Retina (tissue), 1 donor: ENCODE measurements at places on chromosomes 1 and 21.

GRCh38 chr1:100023482-100023881 is 53.7 kb downstream of the SLC35A3 start:
- DNase-seq = no peak

GRCh38 chr1:209168204-209168603 is 415.3 kb upstream of the CAMK1G start:
- no peak for DNase-seq

DNA sequence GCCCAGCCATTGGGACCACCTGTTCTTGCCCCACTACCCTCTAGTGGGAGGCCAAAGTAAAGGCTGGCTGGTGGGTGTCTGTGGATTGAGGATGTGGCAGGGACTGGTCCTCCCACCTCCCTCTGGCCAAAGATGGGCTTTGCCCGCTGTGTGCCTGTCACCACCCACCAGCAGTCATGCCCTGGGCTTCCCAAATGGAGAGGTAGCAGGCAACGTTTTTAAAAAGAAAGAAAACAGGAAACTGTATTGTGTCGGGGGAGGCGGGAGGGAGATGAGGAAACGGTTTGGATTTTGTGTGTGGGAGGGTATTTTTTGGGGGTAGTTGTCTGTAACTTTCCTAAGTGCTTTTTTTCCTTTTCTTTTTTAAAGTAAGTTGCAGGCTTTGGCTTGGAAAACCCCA is 30.1 kb downstream of the SZRD1 start:
- no peak for DNase-seq

DNA sequence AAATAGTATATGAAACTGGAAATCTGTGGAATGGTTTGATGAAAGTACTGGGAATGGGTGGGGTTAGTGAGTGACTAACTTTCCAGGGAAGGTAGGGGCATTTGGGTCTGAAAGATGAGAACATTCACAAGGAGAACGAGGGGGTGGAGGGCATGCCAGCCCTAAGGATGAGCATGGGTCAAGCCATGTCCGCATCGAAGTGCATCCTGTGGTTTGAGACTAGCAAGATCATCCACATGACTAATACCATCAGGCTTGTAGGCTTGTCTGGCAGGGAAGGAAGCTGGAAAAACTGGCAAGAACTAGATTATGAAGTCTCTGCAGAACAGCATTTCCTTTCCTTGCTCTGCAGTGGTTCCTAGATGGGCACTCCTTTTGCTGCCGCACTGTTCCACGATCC is 70.4 kb upstream of the UBE2U start:
- DNase-seq = no peak

- no peak for DNase-seq
Observed at GRCh38 chr1:89922911-89923310, 72.0 kb upstream of the ZNF326 start.

DNA sequence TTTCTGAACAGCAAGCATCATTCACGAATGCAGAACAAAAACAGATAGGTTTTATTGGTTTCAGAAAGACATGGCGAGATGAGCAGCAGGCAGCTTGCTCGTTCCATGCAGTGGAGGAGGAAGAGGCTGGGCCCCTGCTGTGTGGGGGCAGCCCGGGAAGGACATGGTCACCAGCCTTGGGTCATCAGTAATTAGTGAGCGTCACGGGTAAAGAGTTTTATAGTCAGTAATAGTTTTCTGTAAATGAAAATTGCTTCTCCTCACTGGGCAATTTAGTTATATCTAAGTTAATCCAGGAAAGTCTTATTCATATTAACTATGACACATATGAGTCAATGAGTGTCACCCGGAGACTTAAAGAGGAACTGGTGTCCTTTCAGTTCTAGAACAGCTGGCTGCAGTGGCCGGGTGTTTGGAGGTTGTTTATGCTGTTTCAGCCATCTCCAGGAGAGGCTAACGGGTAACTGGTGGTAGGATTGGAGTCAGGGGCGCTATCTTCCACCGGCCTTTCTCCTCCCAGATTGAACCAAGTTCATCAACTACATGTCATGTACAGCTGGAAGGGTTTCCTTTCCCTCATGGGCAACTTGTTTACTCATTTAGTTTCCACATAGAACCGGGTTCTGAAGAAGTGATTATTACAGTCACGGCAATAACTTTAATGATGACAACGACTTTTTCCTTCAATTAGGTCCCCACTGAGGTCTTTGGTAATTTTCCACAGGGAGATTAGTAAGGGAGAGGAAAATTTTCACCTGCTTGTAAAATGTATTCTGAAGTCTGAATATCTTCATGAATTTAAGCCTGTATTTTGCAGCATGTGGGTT is 34.6 kb upstream of the SLC45A1 start:
- peak; percentile 13 for DNase-seq

DNA sequence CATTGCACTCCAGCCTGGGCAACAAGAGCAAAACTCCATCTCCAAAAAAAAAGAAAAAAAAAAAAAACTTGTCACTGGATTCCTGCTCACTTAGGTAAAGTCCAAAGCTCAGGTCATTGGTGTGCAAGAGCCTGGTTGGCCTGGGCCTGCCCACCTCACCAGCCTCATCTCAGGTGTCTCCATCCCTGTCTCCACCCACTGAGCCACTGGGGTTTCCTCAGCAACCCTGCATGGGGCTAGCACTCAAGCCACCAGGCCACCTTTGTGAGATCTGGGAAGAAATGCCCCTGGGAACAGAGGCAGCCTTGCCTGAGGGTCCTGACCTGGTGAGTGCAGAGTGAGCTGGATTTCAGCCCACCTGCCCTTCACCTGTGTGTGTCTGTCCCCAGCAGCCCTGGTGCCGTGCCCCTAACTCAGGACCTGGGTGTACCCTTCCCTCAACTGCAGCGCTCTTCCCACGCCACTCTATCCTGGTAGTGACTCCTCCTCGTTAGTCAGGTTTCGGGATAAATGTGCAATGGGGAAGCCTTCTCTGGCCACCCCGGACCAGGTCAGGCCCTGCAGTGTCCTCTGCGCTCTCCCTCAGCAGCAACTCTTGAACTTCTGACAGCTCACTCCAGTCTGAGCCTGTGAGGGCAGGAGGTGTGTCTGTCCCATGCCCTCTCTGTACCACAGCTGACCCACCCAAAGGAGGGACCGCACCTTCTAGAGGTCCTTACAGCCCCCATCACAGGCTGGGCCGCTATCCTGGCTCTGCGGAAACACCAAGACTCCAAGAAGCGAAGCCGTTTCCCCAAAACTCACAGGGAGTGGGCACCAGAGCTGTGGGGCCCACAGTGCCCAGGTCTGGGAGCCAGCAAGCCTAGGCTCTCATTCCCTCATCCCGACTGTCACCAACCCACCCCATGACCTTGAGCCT is 3.3 kb downstream of the PDZK1IP1 start:
- no peak for DNase-seq

- no peak for DNase-seq
Observed at GRCh38 chr1:15757016-15757543, 1.5 kb upstream of the FBLIM1 start.

GRCh38 chr1:67051196-67051595 is 2.8 kb downstream of the SLC35D1 start:
- DNase-seq = no peak

GRCh38 chr1:201614262-201615015 is 75.5 kb downstream of the NAV1 start:
- peak; percentile 73 for DNase-seq

DNA sequence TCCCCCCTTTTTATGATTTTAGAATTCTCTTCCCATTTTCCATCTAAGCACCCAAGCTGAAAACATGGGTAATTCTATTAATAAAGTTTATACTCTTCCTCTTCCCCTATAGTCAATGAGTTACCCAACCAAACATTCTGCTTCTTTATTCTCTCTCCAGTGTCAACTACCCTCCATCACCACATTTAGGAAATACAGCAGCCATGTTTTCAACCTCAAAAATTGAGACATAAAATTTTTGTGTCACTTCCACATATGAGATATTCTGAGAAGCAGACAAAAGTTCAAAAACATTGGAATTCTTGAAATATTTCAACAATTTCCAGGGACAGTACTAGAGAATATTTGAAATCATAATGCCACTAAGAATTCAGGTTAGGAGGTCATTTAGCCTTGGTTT is 64.8 kb upstream of the ATP1A1 start:
- no peak for DNase-seq

DNA sequence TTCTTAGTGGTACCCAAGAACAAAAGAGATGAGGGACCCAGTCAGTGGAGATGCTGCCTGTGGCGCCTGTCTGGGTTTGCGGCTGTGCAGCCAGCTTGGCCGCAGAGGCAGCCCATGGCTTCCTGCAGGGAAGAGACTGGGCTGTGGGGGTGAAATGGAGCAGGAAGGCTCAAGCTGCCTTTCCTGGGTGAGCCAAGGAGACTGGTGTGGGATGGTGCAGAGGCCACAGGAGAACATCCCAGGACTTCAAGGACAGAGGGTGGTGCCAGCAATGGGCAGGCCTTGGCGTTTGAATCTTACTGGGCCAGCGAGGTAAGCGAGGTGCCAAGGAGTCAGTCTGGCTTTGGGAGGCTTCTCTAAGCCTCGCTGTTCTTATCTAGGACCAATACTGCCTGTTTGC is 26.4 kb downstream of the KCNA10 start:
- DNase-seq = peak; percentile 28

DNA sequence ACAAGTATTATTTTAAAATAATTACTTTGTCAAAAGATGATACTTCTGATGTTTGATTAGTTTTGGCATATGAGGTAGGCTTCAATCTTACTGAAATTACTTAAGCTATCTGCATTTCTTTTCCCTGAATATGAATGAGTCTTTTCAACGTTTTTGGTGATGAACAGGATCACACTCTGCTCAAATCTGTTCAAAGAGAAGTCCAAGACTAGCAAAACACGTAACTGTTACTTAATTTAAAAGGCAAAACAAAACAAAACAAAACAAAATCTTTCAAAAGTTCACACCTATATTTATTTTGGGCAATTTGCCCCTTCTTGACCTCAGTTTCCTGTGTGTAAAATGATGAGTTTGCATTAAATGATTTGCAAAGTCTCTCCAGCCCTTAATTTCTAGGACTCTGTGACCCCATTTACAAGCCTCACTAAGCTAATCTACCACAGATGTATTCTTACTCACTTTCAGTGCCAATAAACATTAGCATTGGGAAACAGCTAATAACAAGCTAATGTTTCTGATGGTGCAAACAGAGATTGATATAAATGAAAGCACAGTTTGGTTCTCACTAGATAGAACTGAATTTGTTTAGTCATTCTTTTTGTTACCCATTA is 865.4 kb downstream of the LTN1 start:
- DNase-seq = no peak

GRCh38 chr1:224816062-224816461 is 113.4 kb upstream of the DNAH14 start:
- DNase-seq = no peak

- no peak for DNase-seq
Observed at GRCh38 chr1:193251950-193252349, 65.5 kb upstream of the B3GALT2 start.
